ENCODE measurements at places on chromosomes 6 and 20.
A peak's percentile ranks its signal among the peaks of the same experiment; 100 is the strongest.

DNA sequence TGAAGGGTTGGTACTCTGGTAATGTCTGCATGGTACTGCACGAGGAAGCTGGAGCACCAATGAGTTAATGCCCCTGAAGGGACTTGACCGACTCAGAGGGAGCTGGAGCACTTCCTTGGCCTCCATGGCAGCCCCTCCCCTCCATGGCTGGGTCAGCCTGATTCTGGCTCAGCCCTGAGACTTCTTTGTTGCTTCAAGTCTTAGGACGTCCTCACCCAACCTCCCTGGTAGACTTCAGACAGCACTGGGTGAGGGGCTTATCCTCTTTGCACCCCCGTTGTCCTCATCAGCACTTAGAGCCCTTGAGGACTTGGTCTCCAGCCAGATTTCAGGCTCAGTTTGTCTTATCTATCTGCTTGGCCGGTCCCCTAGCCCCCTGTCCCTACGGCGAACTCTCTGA is 16.4 kb upstream of the TAGAP start:
- no peak for DNase-seq

DNA sequence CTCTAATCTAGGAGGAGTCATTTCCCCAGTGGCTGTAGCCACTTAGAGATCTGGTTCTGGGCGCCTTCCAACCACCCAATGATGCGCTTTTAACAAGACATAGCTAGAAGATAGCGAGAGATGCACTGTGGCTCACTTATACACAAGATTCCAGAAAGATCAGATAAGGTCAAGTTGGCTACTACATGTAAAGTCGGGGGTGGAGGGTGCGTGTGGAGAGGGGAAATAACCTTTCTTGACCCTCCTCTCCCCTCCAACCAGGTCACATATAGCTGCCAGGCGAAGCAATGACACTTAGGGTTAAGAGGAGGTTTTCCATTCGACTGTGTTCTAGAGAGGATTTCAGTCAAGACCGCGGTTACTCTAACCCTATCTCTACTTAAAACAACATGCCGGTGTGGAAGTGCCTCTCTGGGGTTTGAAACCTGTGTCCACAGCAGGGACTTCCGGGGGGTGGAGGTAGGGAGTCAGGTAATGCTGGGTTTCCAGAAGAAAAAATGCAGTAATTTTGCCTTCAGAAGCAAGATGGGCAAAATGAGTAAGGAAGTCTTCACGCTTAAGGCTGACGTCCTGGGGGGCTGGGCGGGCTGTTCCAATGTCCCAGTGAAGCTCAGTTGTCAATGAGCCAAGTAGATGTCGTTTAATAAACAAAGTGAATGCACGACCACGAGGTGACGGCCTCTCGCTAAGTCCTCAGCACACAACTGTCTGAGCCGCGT is 1.8 kb upstream of the SIM1 start:
- DNase-seq: no peak

GRCh38 chr6:156410649-156411048 is 366.5 kb upstream of the ARID1B start:
- no peak for DNase-seq

GRCh38 chr20:46221256-46221833 is 87.0 kb downstream of the CDH22 start:
- DNase-seq: no peak

GRCh38 chr6:138105446-138105845 is 1.8 kb downstream of the PERP start:
- DNase-seq: no peak

DNA sequence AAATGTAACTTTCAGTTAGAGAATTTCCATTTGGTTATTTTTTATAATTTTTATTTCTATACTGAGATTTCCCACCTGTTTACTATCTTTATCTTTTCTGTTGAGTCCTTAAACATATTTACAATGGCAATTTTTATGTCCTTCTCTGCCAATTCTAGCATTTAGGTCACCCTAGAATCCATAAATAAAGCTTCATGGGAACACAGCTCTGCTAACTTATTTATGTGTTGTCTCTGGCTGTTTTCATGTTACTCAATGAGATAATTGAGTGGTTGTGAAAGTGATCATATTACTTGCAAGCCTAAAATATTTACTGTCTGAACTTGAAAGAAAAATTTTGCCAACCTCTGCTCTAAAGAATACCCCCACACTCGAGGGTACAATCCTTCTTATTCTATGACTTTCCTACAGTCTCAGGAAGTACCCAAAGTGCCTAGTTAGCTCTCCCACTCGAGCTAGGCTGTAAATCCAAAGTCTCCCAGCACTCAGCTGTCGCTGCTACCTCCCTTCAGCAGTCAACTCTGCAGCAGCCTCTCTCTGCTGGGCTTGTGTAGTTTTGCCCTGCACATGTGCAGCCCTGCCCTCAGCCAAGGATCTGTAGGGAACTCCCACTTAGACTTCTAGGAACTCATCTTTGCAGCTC is 53.5 kb upstream of the GCLC start:
- DNase-seq: no peak

- DNase-seq: peak; percentile 34
These were observed 12.5 kb downstream of the PLCB1 start for GRCh38 chr20:8144282-8145245.

- no peak for DNase-seq
These were observed 127.0 kb downstream of the TBC1D7 start for GRCh38 chr6:13201336-13201735.
